ENCODE measurements at places on chromosomes 11 and 22. TPM values are rescaled to one million over a fixed set of nuclear protein-coding genes. Genes with fewer than 3 reads are reported as not detected.

Gene PGA5
- not detected for total RNA-seq

GRCh38 chr11:75964071-75964470 is 149.1 kb downstream of the UVRAG start:
- H3K4me3 ChIP-seq, result no peak overlapping the region
- H3K27me3 ChIP-seq, result no peaks in the 10 kb centered on the region
- H3K36me3 ChIP-seq, result peaks cover 8% of the 10 kb centered on the region
- peaks cover 5% of the 10 kb centered on the region for H3K4me1 ChIP-seq
- DNase-seq, result no peak

Gene SMIM35
- total RNA-seq, result 4.5 TPM

GRCh38 chr11:119800619-119801018 is 71.6 kb upstream of the NECTIN1 start:
- H3K27me3 ChIP-seq, result peaks cover 7% of the 10 kb centered on the region
- no peak for DNase-seq
- no peak overlapping the region for H3K27ac ChIP-seq

GRCh38 chr11:30360741-30361140 is 37.8 kb downstream of the ARL14EP start:
- H3K4me1 ChIP-seq, result no peaks in the 10 kb centered on the region
- no peak overlapping the region for H3K27ac ChIP-seq
- no peaks in the 10 kb centered on the region for H3K27me3 ChIP-seq
- no peak for DNase-seq
- H3K36me3 ChIP-seq, result no peaks in the 10 kb centered on the region
- no peak overlapping the region for H3K4me3 ChIP-seq

GRCh38 chr11:65214212-65214845 is 32.6 kb downstream of the CAPN1 start:
- no peaks in the 10 kb centered on the region for H3K27me3 ChIP-seq
- H3K4me1 ChIP-seq, result peaks cover 8% of the 10 kb centered on the region
- DNase-seq, result no peak

Gene GUCY1A2
- total RNA-seq, result not detected

Gene OR52N1
- not detected for total RNA-seq

Gene SLCO2B1
- total RNA-seq, result 1.3 TPM
